Testis (tissue), 5 donors: ENCODE measurements at places on chromosomes 6 and 20.
A peak's percentile ranks its signal among the peaks of the same experiment; 100 is the strongest.

DNA sequence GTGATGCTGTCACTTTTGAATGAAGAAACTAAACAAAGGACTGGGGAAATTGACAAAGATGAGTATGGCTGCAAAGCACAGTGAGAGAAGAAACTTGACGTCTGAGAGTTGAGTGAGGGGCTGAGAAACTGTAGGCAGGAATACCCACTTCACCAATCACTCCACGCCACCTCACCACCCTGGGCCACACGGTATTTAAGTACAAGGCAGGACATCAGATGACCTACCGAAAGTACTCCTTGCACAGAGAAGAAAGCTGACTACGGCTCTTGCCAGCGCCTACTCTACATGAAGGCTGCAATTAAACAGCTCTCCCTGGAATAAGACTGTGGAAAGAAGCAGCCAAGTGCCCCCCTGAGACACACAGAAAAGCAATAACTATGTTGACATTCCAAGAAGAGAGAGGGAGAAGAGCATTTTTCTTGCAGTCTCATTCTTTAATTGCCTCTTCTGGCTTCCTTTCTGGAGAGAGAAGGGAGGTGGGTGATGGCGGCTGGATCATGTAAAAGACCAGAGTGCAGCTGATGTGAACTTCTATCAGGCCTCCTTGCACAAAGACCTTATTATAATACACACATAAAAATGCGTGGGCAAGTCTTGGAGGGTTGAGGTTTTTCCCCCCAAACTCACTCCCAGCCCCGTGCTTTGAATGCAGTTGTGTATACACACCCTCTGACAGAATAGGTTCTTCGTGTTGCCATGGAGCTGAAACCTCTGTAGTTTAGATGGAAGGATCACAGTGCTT, 44.6 kb downstream of the HIVEP2 start:
- peak; percentile 32 for DNase-seq

DNA sequence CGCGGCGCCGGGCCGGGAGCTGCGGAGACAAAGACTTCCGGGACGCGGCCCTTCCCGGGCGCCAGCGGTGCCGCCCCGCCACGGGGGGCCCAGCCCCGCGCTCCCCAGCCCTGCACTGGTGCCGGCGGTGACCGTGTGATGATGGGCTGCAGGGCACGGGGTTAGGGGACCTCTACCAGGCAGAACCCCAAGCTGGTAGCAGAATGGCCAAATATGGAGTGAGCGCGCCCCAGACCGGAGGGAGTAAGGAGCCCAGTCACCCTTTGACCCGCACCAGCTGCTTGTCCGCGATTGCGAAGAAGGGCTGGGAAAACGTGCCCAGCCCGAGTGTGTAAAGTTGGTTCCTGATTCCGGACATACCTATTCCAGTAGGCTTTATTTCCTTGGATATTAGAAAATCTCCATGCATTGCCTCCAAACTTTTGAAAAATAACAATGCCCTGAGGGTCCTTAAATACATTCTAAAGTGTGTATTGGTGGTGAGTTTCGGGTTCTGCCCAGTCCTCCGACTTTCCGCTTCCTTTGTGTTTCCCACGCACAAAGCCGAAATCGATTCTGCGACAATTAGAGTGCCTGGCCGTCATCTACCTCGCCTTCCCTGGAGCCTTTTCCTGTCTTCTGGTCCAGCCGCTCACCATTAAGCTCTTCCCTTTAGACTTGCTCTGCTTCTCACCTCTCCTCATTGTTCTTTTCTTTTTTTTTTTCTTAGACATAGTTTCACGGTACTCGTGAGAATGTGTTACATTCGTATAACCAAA, 1.1 kb downstream of the ABRACL start:
- peak; percentile 73 for DNase-seq

- no peak for DNase-seq
Measured at GRCh38 chr20:22904905-22905304, 130.2 kb upstream of the SSTR4 start.

DNA sequence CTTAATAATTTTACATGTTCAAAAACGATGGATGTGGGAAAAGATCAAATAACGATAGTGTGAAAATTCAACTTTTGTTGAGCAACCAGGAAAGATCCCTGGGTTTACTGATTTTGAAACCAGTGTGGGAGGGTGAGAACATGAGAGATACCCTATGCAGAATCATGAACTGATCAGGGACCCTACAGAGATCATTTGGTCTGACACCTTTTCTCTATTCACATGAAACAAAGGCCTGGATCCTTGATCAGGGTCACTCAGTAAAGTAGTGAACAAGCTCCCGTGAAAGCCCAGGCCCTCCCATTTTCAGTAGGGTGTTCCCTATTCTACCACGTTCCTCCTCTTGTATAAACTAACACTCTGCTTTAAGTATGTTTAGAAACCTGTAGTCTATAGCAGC, 60.5 kb upstream of the DUSP22 start:
- DNase-seq: no peak

DNA sequence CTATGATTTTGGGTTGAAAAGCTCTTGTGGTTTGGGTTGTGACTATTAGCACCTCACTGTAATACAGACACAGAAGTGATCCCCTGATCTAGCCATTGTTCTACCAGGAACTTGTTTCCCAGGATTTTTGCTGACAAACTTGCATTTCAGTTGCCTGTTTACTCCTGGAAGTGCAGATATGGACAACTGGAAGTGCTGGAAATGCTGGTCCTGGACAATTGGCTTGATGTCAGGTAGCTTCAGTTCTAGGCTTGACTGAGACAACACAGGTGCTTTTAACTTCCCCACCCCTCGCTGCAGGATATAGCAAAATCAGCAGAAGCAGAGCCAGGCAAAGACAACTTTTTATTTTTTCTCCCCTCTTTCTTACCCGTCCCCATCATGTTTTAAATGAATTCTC, 27.1 kb upstream of the FBXO30 start:
- no peak for DNase-seq

DNA sequence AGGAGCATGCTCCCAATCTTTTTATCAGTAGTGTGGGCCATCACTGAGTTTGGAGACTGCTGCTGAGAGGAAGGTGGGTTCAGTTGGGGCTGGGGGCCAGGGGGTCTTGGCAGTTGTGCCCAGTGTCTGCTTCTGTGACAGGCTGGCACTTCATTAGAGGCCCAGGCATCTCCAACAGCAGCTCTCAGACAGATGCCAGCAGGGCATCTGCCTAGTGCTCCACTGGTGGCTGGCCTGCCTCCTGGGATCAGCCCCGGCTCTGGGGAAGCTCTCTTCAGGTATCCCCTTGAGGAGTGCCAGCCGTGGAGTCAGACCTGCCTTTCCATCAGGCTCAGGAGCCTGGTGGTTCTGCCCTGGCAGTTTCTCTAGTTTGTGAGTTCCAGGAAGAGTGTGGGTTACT, 77.3 kb downstream of the DTD1 start:
- no peak for DNase-seq

DNA sequence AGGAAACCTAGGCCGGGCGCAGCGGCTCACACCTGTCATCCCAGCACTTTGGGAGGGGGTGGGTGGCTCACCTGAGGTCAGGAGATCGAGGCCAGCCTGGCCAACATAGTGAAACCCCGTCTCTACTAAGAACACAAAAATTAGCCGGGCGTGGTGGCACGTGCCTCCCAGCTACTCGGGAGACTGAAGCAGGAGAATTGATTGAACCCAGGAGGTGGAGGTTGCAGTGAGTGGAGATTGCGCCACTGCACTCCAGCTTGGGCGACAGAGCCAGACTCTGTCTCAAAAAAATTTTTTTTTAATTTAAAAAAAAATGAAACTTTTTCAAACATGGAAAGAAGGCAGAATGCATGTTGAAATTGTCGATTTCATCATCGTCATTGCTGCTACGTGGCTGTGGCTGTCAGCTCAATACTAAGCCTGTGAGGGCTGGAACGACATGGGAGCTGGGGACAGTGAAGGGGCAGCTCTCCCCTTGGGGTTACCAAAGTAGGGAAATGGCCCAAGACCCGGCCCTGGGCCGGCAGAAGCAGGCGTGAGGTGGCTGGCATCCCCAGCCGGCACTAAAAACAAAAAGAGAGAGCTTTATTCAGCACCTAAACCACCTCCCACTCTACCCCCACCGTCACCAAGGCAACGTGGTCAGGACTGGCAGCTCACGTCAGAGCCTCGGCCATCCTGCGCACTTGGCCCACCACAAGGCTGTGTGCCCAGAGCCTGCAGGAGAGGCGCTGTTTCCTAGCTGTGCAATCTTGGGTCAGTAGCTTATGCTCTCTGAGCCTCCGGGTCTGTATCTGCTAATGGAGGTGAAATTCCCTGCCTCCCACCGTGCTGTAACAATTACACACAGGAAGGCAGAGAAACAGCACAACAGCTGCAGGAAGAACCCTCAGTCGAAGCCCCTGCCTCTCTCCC, 30.8 kb downstream of the AGPAT4 start:
- DNase-seq: no peak

DNA sequence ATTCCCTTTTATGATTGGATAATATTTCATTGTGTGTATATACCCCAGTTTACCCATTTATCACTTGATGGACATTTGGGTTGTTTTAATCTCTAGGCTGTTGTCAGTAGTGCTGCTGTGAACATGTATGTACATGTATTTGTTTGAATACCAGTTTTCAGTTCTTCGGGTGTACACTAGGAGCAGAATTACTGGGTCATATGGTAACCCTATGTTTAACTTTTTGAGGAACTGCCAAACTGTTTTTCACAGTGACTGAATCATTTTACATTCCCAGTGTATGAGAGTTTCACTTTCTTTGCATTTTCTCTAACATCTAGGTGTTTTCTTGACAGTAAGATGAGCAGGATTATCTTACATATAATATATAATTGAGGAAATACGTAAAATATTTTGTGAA, 44.7 kb upstream of the ADIG start:
- DNase-seq: no peak

GRCh38 chr20:63433756-63434531, 38.5 kb downstream of the KCNQ2 start:
- no peak for DNase-seq

GRCh38 chr20:8215361-8215781, 83.3 kb downstream of the PLCB1 start:
- DNase-seq: no peak

DNA sequence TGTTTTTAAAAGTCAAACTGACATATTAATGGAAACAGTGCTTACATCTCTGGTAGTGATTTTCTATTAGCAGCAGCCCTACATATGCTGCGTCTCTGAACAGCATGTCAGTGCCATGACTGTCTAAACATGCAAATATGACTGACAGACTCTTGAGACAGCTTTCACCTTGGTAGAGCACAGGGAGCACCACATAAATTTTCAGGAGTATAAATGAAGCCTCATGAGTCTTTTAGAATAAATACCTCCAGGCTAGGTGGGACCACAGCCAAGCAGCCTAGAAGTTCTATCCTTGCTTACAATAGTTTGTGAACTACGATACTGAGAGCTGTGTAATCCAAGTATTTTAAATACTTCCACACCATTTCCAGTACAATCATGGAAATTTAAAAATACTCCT, 410.7 kb upstream of the RUNX2 start:
- DNase-seq: no peak

- DNase-seq: no peak
Measured at GRCh38 chr6:155381673-155382337, 67.5 kb upstream of the TFB1M start.

- DNase-seq: no peak
Measured at GRCh38 chr6:159062564-159062945, 17.8 kb upstream of the TAGAP start.

GRCh38 chr6:145036236-145036635, 699.1 kb downstream of the EPM2A start:
- no peak for DNase-seq

DNA sequence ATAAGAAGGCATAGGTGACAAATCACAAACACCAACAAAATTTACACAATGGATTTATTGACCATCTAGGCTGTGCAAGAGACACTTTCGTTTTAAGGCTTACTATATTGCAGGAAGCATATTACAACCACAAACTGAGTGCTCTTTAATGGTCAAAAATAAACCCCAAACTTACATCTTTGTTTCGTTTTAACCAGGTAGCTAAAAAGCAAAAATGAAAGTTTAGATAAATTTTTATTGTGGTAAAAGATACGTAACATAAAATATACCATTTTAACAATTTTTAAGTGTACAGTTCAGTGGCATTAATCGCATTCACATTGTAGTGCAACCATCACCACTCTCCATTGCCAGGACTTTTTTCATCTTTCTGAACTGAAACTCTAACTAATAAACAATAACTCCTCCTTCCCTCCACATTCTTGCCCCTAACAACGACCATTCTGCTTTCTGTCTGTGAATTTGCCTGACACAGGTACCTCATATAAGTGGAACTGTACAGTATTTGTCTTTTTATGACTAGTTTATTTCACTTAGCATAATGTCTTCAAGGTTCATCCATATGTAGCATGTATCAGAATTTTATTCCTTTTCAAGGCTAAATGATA, 32.3 kb upstream of the DUSP22 start:
- no peak for DNase-seq
